Fibroblast of skin of left biceps (primary cell): ENCODE measurements at places on chromosomes 3 and 15.
A peak's percentile ranks its signal among the peaks of the same experiment; 100 is the strongest.

DNA sequence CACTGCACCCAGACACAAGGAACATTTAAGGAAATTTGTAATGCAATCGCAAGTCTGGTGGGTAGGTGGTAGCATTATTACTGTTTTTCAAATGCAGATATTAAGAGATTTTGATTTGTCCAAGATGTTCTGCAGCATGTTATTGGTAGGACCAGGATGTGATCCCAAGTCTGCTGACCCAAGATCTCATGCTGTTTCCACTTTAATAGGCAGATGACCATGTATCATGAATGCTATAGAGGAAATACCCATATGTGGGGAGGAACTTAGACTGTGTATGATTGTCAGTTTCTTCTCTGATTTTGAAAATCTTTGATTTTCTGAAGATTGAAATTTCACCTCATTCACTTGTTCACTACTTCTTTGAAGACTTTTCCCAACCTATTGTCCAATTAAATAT is 28.7 kb downstream of the ATP6V1A start:
- DNase-seq: no peak

DNA sequence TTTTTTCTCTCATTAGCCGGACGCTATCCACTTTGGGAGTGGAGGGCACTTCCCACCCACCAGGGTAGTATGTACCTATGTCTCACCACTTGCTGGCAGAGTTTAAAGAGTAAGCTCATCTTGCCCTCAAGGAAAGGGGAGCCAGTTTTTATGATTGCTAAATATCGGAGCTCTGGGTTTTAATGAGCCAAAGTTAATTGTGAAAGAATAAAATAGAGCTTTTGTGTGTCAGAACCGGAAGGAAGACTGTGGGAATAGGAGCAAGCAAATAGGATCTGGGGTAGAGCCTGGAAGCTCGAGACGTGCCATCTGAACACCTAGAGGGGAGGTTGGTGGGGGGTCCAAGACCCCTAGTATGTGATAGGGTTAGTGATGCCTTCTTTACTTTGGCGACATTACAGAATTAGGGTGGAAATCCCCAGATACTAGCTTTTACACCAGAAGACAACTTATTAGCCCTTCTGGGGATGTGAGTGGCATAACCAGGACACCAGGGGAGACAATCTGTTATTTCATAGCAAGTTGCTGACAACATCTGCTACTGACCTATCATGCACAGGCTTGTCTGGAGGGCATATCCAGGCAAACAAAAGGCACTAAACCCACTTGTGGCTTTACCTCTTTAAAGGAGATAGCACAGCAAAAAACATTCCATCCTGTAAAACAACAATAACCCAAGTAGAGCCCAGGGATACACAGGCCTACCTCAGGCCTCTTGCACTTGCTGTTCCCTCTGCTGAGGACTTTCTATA is 333.8 kb downstream of the ZNF621 start:
- no peak for DNase-seq

- no peak for DNase-seq
Measured at GRCh38 chr3:38268087-38268486, 2.5 kb downstream of the SLC22A13 start.

GRCh38 chr3:168285506-168285905 is 189.8 kb upstream of the GOLIM4 start:
- DNase-seq: no peak

- no peak for DNase-seq
Measured at GRCh38 chr3:157220883-157221282, 60.9 kb upstream of the CCNL1 start.

DNA sequence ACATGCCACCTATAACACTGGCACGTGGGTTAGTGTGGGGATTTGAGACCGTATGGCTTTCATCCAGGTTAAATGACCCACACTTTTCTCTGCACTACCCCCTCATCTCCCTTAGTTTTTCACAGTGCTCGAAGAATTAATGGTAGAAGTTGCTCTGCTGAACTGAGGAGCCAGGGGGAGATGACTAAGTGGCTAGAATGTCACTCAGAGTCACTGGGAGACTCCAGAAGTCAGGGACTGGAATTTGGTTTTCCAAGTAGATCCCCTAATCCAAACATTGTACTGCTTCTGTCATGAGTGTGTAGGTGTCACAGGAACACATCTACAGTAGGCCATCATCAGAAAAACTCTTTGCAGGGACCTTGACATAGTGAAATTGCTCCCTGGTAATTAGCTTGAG is 181.0 kb upstream of the RASGRP1 start:
- DNase-seq: no peak

GRCh38 chr3:93994056-93994455 is 14.1 kb downstream of the ARL13B start:
- DNase-seq: no peak

DNA sequence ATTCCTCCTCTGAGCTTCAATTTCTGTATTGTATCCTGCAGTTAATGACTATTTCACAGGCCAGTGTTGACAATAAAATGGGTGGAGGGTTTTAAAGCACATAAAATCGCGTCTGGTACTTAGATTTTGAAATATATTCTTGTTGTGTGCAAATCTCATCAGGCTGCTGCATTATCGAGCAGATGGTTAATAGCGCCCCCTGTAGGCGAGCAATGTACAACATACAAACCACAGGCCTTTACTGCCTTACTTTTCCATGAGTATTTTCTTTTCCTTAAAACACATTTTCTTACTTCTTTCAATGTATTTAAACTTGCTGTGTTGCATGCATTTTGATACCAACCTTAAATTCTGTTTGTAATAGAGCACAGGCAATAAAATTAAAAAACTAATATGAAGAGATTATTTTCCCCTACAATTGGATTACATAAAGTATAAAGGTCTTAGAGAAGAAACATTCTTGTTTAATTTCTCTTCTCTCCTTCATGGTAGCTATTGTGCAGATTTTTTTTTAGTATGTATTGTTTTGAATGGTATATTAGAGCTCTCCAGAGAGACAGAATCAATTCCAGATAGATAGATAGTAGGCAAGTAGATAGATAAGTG is 608.4 kb downstream of the CADM2 start:
- no peak for DNase-seq

DNA sequence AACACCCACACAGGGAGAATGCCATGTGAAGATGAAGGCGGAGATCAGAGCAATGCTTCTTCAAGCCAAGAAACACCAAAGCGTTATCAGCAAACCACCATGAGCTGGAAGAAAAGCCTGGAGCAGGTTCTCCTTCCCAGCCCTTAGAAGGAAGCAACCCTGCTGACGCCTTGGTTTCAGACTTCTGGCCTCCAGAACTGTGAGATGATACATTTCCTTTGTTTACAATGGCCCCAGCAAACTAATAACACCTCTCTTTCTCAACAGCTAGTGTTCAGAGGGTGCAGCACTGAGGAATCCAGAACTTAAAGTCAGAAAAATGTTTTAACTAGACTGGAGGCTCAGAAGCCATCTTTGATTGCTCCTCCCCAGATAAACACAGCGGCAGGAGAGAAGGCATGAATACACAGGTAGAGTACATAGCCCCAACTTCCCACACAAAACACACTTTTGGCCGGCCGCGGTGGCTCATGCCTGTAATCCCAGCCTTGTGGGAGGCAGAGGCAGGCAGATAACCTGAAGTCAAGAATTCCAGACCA is 132.4 kb upstream of the LPP start:
- no peak for DNase-seq

- no peak for DNase-seq
Measured at GRCh38 chr3:127706312-127706711, 33.6 kb downstream of the ABTB1 start.

DNA sequence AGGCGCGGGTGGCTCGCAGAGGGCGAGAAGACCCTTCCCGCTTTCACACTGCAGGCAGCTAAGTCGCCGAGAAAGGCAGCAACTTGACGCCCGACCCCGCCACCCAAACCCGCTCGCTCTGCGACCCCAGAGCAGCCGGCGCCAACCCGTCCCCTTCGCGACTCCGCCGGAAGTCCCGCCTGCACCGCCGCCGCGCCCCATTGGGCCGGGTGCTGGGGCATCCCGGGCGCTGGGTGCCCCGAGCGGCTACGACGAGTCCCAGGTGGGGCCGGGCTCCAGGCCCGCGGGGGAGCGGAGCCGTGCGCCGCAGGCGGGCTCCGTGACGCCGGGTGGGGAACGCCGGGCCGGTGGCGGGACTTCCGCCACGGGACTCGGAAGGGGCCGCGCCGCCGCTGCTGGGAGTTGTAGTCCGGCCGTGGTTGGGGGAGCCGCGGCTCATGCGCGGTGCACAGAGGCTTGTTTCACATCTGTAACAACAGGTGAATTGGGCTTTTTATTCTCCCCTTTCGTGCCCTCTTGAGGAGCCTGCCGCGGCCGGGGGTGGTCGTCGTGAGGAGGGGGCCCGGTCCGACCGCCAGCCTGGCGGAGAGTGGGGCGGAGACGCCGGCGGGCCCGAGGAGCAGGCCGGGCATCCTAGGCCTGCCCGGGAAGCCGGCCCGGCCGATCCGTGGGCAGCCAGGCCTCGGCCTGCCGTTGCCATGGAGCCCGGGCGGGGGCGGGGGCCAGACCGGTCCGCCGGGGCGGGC is at the start of gene DHX30:
Gene DHX30 (plus strand): TSS at position 405 of the 746 bp plus-strand sequence. CDS start 7,546 bp downstream, outside the sequence.
- peak; percentile 50 for DNase-seq

DNA sequence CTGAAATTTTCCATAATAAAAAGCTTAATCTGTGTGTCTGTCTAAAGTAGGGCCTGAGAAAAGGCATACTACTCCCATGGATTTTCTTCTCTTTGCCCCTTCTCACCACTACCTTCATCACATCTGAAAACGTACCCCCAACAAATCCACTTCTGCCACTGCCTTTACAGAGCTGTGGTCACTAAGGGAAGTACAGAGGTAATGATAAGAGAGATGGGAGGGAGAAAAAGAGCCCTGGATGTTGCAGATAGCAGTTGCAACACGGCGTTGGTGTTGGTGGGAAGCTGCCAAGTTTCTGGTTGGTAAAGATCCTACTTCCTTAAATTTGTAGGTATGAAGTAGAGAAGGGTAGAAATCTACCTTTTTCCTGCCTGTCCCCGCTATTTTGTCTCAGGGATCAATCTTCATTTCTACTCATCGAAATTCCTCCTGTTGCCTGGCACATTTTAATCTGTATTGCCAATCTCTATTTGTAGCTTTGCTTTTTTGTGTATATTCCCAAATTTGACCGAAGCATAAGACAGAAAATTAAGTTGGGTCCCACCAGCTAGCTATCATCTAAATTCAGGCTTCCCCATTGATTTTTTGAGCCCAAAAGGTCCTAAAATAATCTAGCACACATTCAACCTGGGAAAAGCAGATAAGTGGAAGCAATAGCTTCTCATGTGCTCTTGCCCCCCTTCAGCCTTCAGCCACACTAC is 102.9 kb downstream of the TFDP2 start:
- no peak for DNase-seq

- no peak for DNase-seq
Measured at GRCh38 chr3:145865399-145866018, 295.5 kb downstream of the PLOD2 start.

GRCh38 chr3:33166095-33166494 is 52.3 kb downstream of the CRTAP start:
- DNase-seq: no peak

- DNase-seq: no peak
Measured at GRCh38 chr15:40372981-40373380, 9.5 kb upstream of the KNSTRN start.

DNA sequence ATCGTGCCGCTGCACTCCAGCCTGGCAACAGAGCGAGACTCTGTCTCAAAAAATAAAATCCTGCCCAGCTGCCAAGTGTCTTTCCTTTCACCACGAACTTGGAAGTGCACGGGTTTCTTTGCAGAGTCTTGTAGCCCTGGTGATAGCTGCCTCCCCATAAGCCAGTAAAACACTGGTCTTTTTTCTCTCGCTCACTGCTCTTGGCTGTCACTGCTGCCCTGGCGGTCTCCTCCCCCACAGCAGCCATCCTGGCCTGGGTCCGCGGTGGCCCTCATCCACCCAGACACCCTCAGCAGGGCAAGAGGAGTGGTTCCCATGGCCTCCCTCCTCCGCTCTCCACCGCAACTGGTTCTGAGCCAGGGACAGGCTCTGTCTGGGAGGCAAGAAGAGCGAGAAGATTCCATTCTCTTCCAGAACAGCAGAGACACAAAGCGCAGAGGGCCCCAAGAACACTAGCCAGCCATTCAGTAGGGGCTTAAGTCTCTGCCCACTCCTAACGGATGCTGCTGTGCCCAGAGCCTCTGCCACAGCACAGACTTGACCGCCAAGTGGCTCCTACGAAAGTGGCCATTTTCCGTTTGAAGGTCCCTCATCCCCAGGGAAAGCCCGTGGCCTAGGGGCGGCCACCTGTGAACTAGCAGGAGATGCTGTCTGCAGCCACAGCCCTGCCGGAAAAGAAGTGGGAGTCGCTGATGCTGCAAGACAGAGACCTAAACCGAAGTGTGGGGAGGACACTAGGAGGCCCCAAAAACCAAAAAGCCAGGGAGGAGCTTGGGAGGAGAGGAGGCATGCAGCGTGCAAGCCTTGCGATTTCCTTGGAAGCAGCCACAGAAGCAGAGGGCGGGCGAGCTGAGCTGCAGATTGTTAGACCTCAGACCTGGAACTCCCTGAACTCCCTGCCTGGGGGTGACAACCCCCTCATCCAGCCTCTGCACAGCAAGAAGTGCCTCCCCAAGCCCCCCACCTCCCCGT is 44.1 kb downstream of the KLHL25 start:
- DNase-seq: no peak

DNA sequence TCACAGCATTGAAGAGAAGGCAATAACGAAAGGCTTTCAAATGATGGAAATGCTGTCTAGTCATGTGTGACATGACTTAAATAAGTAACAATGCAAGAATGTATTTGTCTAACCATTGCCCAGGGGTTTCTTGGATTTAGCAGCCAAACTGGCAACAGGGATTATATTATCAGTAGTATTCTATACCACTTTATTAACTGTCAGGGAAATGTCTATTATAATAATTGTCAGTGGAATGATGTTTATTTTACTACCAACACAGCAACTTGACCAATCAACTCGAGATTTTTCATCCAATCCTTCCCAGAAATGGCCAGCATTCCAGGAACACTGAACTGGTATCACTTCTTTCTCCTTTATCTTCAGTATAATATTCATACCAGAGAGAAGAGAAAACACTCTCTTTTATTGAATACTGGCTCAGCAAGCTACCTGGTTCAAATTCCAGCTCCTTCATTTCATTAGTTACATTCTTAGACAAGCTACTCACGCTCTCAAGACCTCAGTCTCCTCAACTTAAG is 66.2 kb downstream of the FOXP1 start:
- DNase-seq: no peak

GRCh38 chr3:123683505-123684154 is 98.8 kb upstream of the HACD2 start:
- no peak for DNase-seq

GRCh38 chr3:140456974-140457373 is 220.9 kb upstream of the TRIM42 start:
- DNase-seq: no peak

GRCh38 chr3:108985844-108986243 is 32.2 kb upstream of the GUCA1C start:
- no peak for DNase-seq

DNA sequence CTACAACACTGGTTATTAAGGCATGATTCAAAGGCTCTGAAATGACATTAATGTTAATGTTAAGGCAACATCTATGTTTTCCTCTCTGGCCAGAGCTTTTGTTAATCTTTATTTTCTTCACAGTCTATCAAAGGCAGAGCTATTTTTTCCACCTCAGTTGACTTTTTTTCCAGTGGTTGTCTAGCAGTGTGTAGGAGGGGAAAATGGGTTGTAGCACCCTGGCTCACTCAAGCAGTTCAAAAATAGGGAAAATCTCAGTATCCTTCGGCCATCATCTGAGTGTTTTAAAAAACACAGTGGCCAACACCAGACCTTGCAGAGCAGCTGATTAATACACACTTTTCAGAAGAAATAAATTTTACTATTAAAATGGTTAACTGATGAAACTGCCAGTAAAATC is 21.4 kb downstream of the CBLB start:
- DNase-seq: no peak
